ENCODE measurements at places on chromosomes 5 and 9.

- DNase-seq, result peak; percentile 78
These were observed 16.4 kb upstream of the FCN2 start for GRCh38 chr9:134863941-134864820.

- no peak for DNase-seq
These were observed 28.9 kb downstream of the HSPB3 start for GRCh38 chr5:54484219-54484894.

- DNase-seq, result no peak
These were observed 39.7 kb upstream of the IL7R start for GRCh38 chr5:35816881-35817521.

DNA sequence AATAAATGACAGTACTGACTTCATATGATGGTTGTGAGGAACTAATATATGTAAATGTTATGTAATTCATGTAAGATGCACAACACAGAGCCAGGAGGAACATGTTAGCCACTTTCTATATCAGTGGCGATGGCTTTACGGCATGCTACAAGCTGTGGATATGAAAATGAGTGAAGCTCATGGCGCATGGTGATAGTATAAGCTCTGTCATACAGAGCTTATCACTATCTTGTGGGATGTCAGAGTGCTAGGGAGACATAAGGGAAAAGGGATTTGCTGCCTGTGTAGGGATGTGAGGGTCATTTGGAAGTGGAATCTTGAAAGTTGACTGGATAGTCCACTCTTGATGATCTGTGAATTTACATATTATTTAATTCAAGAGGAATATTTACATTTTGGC lies 13.6 kb downstream of the CPEB4 start:
- DNase-seq, result no peak

GRCh38 chr5:92081958-92082712 lies 699.0 kb upstream of the ARRDC3 start:
- no peak for DNase-seq

- no peak for DNase-seq
These were observed 74.8 kb downstream of the NLN start for GRCh38 chr5:65796751-65797316.

All from sigmoid colon (tissue), 7 donors.